ENCODE measurements at places on chromosomes 3 and 15.
A peak's percentile ranks its signal among the peaks of the same experiment; 100 is the strongest.

GRCh38 chr3:172203522-172204258 lies 164.3 kb downstream of the FNDC3B start:
- no peak for DNase-seq

GRCh38 chr3:12965999-12966846 lies 107.0 kb downstream of the IQSEC1 start:
- peak; percentile 52 for DNase-seq

DNA sequence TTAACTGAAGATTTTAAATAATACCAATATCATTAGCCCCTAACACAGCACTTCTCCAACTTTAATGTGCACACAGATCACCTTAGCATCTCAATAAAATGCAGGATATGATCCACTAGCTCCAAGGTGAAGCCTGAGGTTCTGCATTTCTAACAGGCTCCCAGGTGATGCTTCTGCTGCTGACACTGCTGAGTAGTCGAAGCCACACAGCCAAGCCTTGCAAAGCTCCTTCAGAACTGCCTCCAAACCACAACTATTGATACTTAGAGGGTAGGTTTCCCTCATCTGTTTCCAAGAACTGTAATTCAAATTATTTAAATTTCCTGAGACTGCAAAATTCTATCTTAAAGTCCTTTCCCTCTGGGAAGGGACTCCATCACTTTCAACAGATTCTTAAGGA lies 3.9 kb downstream of the RIOX2 start:
- DNase-seq: no peak

DNA sequence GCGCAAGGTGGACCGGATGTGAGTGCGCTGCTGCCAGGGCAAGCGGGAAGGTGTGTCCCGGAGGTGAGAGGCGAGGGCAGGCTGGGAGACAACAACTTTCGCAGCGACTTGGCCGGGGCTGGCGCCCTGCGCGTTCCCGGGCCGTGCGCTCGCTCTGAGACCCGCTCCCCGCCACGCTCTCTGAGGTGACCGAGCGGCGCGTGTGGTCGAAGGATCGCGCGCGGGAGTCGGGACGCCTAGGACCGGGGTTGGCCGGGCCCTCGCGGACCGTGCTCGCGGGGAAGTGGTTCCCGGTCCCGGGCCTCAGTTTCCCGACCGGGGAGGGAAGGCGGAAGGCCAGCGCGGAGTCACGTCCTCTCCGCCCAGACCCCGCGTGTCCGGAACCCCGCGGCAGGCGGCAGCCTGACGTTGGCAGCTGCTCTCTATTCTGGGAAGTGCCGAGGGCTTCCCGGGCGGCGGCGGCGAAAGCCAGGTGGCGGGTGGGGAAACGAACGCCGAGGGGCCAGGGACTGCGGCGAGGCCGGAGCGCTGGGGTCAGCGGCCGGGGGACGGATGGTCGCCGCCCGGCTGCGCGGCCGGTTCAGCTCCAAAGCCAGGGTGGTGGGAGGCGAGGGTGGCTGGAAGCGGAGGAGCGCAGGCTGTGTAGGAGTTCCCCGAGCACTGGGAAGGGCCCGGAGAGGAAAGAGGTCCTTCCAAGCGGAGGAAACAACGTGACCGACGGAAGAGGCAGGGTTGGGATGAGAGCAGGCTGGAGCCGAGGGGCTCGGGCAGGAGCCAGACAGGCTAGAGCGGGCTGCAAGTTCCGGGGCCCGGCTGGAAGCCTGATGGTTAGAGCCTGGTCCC lies 1.0 kb upstream of the IGF2BP2 start:
- DNase-seq: peak; percentile 74

- no peak for DNase-seq
Measured at GRCh38 chr3:66803206-66803605, 194.9 kb upstream of the KBTBD8 start.

- peak; percentile 67 for DNase-seq
Measured at GRCh38 chr3:64011685-64012084, 11.6 kb downstream of the PSMD6 start.

DNA sequence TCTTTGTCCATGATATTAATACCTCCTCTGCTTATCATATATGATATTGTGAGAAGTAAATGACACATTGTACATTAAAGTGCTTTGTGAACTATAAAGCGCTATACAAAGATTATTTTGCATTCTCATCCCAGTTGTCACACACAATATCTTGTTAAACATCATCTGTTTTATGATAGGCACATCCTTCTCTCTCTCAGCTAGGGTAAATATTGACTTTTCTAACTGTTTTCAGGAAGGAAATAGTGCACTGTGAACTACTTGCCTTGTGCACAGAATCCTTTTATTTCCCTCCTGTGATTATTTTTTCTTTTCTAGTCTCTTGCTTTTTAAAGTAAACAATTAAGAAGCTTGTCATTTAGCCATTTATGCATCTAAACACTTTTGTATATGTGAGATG lies 388.2 kb downstream of the LPP start:
- DNase-seq: no peak

- DNase-seq: no peak
Measured at GRCh38 chr3:144402430-144402829, 430.8 kb downstream of the DIPK2A start.

- no peak for DNase-seq
Measured at GRCh38 chr3:29481969-29482767, 201.3 kb downstream of the RBMS3 start.

GRCh38 chr3:1235526-1236120 lies 142.8 kb downstream of the CNTN6 start:
- DNase-seq: no peak

- DNase-seq: no peak
Measured at GRCh38 chr3:172139528-172140276, 100.3 kb downstream of the FNDC3B start.
